ENCODE measurements at places on chromosomes 16 and 17.

GRCh38 chr17:67018471-67019434 lies 25.6 kb upstream of the CACNG1 start:
- DNase-seq = no peak

- no peak for DNase-seq
These were observed 19.8 kb downstream of the CEP112 start for GRCh38 chr17:66172144-66172543.

DNA sequence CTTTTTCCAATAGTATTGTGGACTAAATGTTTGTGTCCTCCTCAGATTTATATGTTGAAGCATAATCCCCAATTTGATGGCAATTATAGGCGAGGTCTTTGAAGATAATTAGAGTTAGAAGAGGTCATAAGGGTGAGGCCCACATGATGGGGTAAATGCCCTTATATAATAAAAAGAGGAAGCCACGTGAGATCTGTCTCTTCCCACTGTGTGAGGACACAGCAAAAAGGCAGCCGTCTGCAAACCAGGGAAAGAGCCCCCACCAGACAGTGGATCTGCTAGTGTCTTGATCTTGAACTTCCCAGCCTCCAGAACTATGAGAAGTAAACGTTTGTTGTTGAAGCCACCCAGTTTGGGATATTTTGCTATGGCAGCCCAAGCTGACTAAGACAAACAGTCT lies 76.0 kb downstream of the LYRM1 start:
- peak; percentile 17 for DNase-seq

DNA sequence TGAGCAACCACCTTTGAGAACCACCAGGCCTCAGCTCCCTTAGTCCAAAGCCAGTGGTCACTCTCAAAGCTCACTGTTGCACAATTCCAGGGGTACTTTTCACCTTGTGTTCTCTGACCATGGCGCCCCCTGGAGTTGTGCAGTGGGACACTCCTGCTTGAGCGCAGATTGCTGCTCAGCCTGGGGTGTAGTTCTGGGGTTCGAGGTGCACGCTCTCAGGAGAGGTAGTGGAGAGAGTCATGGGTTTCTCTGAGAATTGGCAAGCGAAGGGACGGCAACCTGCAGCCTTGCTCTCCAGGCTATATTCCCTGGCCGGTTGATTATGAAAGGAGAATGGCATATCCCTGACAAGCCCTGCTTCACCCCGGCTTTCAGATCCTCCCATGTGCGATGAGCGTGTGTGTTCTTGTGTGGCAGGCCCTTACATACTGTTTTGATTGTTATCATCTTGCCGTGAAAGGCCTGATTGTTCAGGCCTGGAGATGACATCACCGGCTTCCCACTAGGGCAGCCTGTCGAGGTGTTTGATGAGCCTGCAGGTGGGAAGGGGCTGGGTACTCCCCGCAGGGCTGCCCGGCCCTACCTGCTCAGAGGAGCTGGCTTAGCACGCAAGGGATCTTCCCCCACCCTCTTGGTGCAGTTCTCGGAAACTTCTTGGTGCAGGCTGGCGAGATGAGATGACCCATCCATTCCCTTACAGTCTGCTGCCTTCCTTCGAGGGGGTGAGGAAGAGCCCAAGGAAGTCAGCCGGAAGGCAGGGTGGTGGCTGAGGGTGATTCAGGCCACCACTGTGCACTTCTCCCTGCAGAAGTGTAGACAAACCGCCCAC lies 431.2 kb downstream of the SLC39A11 start:
- DNase-seq = no peak

DNA sequence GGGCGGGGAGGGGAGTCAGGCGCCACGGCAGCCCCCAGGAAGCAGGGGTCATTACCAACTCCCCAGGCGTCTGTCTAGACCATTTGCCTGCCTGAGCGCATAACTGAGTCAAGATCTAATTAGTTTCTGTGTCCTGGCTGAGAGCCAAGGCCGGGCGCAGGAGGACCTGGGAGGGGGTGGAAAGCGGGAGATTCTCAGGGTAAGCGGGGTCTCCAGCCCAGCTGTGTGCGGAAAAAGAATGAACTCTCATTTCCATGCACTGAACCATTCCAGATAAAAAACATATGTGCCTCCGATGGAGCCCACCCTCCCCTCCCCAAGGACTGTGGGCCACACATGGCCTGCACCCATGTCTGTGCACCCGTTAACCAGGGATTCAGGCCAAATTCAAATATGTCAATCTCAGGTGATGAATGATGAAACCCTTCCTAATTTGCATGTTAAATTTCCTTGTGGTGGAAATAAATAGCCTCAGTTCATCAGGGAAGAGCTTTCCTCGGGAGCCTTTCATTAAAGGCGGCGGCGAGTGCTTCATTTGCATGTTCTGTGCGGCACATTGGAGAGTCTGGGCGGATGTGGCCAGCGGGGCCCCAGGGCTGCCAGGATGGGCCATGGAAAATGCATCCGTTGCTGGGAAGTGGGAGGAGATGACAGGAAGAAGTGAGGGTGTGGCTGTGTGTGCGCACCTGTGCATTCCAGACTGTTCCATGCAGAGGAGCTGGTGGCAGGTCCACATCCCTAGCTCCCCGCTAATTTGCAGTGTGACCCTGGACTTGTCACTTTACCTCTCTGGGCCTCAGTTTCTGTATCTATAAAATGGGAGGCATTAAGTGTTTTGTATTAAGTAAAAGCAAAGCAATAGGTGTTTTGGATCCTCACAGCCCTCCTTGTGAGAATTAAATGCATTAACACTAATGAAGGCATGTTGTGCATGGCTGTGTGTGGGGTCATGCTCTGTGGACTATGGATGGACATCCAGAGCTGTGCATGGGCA lies 151.1 kb downstream of the SDK2 start:
- no peak for DNase-seq

GRCh38 chr17:30309591-30309990 lies 17.8 kb upstream of the BLMH start:
- no peak for DNase-seq

- no peak for DNase-seq
These were observed 45.8 kb downstream of the PITPNC1 start for GRCh38 chr17:67422897-67423296.

DNA sequence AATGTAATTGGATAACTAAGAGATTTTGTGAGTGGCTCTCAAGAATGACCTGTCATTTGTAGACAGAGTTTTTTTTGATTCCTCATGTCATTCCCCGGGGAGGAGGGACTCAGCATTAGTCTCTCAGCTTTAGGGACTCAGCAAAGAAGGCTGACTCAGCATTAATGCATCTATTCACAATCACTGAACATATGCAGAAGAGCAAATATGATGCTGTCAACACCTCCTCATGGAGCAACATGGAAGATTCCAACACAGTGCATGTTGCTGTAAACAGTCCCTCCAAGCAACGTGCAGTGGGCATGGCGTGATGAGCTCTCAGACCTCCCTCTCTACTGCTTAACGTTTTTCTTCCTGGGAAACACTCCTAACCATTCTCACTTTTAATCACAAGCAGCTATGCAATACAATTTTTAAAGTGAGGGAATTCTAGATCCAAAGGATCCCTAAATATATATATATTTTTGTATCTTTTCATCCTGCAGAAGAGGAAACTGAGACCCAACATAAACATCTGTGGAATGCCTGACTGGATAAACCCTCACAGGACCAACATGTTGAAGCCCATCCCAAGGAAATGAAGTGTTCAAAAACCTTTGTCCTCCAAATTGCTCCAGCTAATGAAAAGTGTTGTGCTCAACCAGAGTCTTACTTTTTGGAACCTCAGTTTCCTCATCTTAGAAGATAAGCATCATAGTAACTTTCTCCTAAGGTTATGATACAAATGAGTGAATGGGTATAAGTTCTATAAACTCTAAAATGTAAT lies 38.9 kb downstream of the TMEM100 start:
- DNase-seq = no peak

GRCh38 chr17:75146592-75146991 lies 7.7 kb downstream of the JPT1 start:
- DNase-seq = peak; percentile 58

- DNase-seq = no peak
These were observed 44.3 kb upstream of the CHMP6 start for GRCh38 chr17:80947200-80947940.

GRCh38 chr17:16352303-16352666 lies 984 bp downstream of the CENPV start:
- peak; percentile 25 for DNase-seq

GRCh38 chr16:65392806-65393565 lies 271.1 kb upstream of the CDH11 start:
- DNase-seq = no peak

GRCh38 chr17:49676276-49676868 lies 1.5 kb downstream of the SPOP start:
- DNase-seq = peak; percentile 83

GRCh38 chr17:79595471-79595870 lies 15.4 kb downstream of the RBFOX3 start:
- DNase-seq = no peak

DNA sequence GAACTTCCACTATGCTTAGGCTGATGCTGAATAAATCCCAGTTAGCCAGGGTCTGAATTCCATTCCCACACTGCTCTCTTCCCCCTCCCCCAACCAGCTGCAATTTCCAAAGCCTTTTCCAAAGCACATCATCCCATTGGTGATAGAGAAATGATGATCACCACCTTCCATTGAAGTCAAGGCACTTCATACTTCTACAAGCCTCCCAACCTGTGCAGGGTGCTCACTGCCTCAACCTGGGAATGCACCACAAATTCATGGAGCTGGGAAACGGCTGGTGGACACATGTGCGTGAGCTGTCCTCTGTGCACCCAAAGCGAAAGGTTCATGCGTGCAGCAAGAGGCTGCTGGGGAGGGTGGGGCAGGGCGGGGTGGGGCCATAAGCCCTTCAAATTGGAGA lies 302.7 kb upstream of the IRX3 start:
- DNase-seq = no peak

GRCh38 chr16:14398014-14398717 lies 231.9 kb downstream of the PARN start:
- no peak for DNase-seq

DNA sequence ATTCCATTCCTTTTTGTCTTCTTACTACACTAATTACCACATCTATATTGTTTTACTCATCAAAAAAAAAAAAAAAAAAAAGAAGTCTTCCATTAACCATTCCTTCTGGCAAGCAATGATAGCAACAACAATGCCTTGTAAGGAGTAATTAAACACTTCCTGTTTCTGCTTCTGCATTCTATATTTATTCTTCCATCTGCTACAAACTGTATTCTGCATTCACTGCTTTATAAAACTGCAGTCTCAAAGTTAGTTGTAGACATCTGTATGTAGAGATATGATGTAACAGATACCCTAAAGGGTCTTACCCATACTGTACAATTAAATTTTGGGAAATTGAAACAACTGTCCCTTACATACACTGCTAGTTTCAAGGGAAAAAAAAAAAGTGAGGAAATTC lies 28.7 kb upstream of the ABCA6 start:
- peak; percentile 65 for DNase-seq

- DNase-seq = peak; percentile 91
These were observed 16.3 kb upstream of the AURKB start for GRCh38 chr17:8226536-8227237.

DNA sequence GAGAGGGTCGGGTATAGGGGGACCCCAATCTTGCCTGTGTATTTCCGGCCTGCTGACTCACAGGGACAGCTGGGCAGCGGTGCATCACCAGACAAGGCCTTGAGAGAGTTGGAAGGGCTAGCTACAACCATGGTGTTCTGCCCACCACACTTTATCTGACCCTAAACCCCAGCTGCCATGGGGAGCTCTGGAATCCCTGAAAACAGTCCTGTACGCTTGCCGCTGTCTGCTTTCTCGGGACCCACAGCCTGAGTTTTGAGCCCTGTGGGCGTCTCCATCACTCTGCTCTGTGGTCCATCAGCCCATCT lies 100.4 kb upstream of the GSE1 start:
- DNase-seq = no peak

- DNase-seq = peak; percentile 48
These were observed 4.4 kb upstream of the ARMC7 start for GRCh38 chr17:75105126-75106080.

DNA sequence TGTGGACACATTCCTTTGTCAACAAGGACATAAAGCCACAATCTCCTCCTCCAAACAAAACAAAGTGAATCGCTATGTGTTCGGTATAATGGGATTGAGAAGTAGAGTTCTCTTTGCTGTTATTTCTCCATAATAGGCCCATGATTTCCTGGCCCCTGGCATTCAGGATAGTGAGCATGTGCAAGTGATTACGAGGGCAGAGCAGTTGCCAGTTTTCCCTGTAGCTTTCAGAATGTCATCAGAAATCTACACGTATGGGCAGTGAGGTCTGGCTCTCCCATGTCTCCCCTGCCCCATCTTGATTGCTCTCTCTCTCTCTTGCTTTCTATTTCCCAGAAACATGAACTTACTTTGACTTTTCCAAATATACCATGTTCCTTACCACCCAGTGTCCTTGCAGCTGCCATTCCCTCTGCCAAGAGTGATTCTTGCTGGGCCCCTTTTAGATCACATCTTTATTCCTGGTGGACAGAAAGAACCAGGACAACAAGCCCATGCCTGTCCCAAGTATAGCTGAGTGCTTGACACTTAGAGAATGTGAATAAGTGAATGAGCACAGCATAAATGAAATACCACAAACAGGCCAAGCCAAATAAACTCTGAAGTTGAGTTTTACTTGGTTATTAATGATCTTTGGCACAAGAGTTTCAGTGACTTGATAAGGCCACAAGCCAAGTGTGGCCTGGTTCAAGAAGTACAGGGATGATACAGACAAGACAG lies 273.1 kb downstream of the CDH13 start:
- no peak for DNase-seq

DNA sequence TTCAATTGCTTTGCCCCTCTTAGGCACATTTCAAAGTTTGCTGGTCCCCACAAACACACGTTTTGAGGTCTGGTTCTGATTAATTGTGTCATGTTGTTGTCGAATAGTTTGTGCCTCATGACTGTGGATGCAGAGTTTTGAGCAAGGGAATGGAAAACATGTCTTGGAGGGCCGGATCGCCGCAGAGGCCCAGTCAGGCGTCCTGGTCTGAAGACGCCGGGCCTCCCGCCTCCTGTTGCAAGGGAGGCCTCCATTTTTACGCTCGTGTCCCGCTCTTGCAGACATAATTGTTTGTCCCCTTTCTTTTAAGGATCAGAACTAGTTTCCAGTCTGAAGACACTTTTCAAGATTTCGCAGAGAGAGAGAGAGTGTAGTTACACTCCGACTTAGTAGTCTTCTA lies 3.2 kb downstream of the NTN1 start:
- no peak for DNase-seq

DNA sequence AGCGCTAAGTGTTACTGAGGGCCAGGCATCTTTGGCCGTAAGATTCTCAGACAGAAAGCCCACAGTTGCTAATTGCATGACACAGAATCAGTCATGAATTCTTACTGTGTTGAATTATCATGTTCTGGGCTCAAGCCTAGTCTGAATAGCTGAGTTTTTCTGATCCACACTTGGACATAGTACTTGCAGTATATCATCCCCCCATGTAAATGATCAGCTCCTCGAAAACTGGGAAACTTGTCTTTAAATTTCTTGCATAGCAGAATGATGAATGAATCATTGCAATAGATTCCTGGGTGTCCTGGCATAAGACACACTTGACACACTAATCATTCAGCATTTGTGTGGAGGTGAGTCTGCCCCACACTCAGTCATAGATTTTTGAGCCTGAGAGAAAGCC lies 2.2 kb downstream of the MLYCD start:
- DNase-seq = no peak

- no peak for DNase-seq
These were observed 54.7 kb downstream of the WSCD1 start for GRCh38 chr17:6124856-6125255.

GRCh38 chr16:21224800-21225199 lies 8.7 kb upstream of the ANKS4B start:
- no peak for DNase-seq
